ENCODE measurements at places on chromosomes 11 and 22. TPM values are rescaled to one million over a fixed set of nuclear protein-coding genes. Genes with fewer than 3 reads are reported as not detected.

- no peak overlapping the region for H3K27ac ChIP-seq
- no peaks in the 10 kb centered on the region for H3K27me3 ChIP-seq
- no peak overlapping the region for H3K4me3 ChIP-seq
- H3K36me3 ChIP-seq = no peaks in the 10 kb centered on the region
Observed at GRCh38 chr22:32744176-32744959, 57.1 kb upstream of the TIMP3 start.

DNA sequence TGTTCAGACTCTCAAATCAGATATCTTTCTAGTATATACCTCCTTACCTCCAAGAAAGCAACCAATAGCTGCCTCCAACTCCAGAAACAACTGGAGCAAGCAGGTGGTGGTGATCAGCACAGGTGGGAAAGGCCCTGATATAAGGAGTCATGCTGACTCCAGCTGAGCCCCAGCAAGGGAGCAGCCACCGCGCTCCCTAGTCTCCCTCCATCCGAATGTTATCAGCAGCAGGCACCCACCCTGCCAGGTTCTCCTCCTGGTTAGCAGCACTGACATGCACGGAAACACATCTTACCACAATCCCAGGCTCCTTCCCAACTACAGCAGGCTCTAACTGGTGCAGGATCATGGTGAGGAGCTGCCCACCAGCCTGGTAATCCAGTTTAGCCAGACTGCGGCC lies 18.5 kb upstream of the STK33 start:
- no peaks in the 10 kb centered on the region for H3K4me1 ChIP-seq
- H3K36me3 ChIP-seq = peaks cover 8% of the 10 kb centered on the region
- no peaks in the 10 kb centered on the region for H3K27me3 ChIP-seq
- no peak overlapping the region for H3K4me3 ChIP-seq
- no peak for DNase-seq

DNA sequence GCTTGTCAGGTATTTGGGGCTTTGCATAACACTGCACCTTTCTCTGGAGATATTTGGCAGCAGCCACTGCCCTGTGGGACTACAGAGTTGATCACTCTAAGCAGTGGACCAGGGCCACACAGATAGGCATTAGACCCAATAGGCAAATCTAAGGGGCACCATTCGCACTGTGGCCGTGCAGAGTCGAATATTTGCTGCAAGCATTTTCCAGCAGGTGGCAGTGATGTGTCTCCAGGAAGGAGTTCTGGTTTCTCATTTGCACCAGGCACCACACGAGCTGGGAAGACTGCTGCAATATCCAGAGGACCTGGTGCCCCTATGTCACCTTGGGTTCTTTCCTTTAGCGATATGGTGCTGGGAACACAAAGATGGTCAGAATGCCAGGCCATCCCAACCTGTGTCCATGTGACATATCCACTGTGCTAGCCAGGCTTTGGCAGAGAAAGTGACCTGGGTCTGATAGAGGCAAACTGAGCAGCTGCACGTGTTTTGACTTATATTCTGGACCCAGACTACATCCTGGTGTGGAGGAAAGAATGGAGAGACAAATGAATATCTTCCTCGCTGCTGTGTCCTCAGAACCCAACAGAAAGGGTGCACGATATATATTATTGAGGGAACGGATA lies 318.7 kb downstream of the BUD13 start:
- no peak for DNase-seq
- H3K4me1 ChIP-seq = no peaks in the 10 kb centered on the region
- H3K27me3 ChIP-seq = no peaks in the 10 kb centered on the region

DNA sequence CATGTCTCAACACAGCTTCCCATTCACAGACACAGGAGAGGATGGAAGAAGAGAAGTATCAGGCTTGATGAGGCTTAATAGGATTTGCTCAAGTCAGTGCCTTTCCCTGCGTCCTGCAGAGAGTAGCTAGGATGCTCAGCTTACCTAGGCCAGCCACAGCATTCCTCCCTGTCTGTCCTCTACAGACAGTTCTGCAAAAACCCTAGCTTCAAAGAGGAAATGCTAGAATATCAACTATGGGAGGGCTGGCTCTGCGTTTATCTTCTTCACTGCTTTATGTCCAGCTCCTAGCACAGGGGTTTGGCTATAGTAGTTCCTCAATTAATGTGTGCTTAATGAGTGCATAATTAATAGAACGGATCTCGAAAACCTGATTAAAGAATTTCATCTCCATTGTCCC lies 16.4 kb downstream of the KCNJ5 start:
- H3K4me3 ChIP-seq = no peak overlapping the region
- no peak for DNase-seq
- H3K27ac ChIP-seq = no peak overlapping the region
- peaks cover 31% of the 10 kb centered on the region for H3K27me3 ChIP-seq
- peaks cover 31% of the 10 kb centered on the region for H3K4me1 ChIP-seq
- H3K36me3 ChIP-seq = no peaks in the 10 kb centered on the region

DNA sequence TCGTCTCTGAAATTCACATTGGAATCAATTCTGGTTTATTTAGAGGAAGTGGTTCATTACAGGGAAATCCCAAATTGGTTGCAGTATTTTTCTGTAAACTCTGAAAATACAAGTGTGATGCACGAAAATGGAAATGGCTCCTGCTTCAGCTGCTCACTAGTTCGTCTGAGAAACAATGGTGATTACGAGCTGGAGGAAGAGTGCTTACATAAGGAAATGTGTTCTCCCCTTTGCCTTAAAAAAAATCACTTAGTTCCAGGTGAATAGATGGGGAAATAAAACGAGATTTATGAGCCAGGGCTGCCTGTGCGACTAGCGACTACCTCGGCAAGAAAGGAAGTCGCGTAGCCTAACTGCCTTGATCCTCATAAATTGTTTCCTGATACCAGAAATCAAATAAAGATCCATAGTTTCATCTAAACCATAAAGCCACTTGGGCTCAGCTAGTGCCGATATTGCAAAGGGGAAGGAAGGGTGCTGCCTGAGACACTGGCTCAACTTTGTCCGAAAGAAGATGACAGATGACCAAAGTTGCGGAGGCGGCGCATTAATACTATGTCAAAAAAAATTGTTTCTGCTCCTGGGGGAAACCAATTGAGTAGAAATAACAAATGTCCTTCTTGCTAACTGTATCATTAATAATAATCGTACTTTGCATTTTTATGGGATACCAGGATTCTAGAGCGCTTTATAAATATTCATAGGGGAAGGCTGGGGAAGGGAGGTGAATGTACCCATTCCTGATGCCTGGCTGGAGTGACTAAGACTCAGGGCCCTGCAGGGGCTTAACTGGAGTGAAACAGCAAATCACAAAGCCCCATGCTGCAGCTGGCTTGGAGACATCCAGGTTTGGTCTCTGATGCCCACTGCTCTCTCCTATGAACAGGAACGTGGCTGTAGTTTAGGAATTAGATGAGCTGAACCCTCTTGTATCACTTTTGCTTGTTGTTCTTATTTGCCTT lies 185.7 kb downstream of the BLID start:
- no peak overlapping the region for H3K27ac ChIP-seq
- H3K4me3 ChIP-seq = no peak overlapping the region
- no peaks in the 10 kb centered on the region for H3K4me1 ChIP-seq
- no peaks in the 10 kb centered on the region for H3K36me3 ChIP-seq
- no peak for DNase-seq
- peaks cover 3% of the 10 kb centered on the region for H3K27me3 ChIP-seq

Gene FAM83F
- total RNA-seq = not detected

DNA sequence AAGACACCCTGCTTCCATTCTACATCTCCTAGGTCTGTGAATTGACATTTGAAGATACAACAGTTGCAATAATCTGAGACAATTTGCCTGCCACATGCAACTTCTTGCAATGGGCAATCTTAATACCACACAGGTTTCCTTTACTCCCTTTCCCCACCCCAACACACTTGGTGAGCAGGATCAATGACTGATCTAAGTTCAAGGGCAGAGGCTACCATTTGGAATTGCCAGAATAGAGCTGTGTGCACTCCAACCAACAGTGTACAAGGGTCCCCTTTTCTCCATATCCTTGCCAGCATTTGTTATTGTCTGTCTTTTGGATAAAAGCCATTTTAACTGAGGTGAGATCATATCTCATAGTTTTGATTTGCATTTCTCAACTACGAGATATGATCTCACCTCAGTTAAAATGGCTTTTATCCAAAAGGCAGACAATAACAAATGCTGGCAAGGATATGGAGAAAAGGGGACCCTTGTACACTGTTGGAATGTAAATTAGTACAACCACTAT lies 2.9 kb upstream of the NNMT start:
- H3K27ac ChIP-seq = no peak overlapping the region
- no peaks in the 10 kb centered on the region for H3K36me3 ChIP-seq

Gene IL18
- total RNA-seq = 10.7 TPM

Gene TRIM34
- total RNA-seq = 8.2 TPM

Gene PHF21B
- not detected for total RNA-seq

Measured in natural killer cell (primary cell).